MCF 10A (cell line): ENCODE measurements at places on chromosomes 13 and 19. TPM values are rescaled to one million over a fixed set of nuclear protein-coding genes. Genes with fewer than 3 reads are reported as not detected.

Gene C13orf42
- total RNA-seq, result not detected in 2 replicates

Gene LAIR2
- total RNA-seq, result not detected in 2 replicates

- no peak for DNase-seq
Observed at GRCh38 chr19:32837531-32837930, 32.0 kb downstream of the SLC7A9 start.

GRCh38 chr19:33681081-33681680 lies 59.4 kb downstream of the CHST8 start:
- no peak for DNase-seq

Gene ZNF14
- total RNA-seq, result 3.5 and 3.9 TPM in 2 replicates

Gene CYP4F2
- 0.14 and 0.59 TPM in 2 replicates for total RNA-seq
